NCI-H748 treated with DMSO at 0.1 percent for 48 hours (cell line): ENCODE measurements at places on chromosomes 5 and 9.

GRCh38 chr9:82188817-82189216 is 200.2 kb downstream of the SPATA31D1 start:
- DNase-seq = no peak

DNA sequence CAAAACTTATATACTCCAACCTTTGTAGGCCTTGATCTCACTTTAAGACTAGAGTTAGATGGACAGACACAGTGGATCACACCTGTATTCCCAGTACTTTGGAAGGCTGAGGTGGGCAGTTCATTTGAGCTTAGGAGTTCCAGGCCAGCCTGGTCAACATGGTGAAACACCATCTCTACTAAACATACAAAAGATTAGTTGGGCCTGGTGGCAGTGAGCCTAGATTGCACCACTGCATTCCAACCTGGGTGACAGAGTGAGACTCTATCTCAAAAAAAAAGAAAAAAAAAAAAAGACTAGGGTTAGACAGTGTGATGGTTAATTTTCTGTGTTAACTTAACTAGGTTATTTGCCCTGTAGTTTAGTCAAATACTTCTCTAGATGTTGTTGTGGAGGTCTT is 74.1 kb downstream of the CFAP95 start:
- DNase-seq = no peak

DNA sequence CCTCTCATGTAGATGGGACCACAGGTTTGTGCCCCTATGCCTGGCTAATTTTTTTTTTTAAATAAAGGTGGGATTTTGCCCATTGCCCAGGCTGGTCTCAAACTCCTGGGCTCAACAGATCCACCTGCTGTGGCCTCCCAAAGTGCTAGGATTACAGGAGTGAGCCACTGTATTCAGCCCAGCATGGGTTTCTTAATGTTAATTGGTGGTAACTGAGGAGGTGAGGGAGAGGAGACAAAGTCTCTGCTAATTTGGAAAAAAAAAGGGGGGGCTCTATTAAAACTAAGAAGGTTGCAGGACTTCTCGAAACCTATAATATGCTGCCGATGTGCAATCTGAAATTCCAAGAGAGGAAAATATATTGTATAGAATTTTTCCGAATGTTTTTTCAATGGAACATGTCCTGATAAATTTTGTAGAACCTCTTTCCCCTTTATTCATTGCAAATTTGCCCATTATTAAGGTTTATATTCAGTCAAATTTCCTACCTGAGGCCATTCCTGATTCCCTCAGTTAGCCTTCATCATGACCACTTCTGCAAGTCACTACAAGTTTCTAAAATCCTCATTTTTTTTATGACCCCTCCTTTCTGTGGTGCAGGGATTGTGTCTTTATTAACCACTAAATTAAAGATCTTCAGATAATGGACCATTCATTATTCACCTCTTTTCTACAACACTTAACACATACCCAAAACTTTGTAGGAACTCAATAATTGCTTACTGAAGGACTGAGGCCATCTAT is 52.9 kb downstream of the ALDH1A1 start:
- DNase-seq = no peak

- DNase-seq = no peak
Measured at GRCh38 chr9:131473198-131473885, 29.4 kb upstream of the POMT1 start.

- no peak for DNase-seq
Measured at GRCh38 chr5:143992496-143992895, 178.0 kb downstream of the YIPF5 start.
